Activated CD8-positive, alpha-beta memory T cell treated with anti-CD3 and anti-CD28 coated beads for 1 hour (primary cell): ENCODE measurements at places on chromosomes 6 and 20.

DNA sequence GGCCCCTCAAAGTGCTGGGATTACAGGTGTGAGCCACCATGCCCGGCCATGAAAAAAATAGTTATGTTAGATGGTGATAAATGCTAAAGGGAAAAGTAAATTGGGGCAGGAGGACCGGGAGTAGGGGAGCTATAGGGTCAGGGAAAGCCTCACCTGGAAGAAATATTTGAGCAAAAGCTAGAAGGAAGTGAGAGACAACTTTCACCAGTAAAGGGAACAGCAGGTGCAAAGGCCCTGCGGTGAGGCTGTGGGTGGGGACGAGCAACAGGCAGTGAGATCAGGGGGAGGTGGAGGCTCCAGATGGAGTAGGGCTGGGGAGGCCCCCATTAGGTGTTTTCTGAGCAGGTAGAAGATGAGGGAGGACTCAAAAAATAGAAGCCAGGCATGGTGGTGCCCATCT is 16.0 kb downstream of the BCAS4 start:
- DNase-seq: no peak

GRCh38 chr6:140809694-140810101 is 1323.0 kb upstream of the GJE1 start:
- DNase-seq: no peak

DNA sequence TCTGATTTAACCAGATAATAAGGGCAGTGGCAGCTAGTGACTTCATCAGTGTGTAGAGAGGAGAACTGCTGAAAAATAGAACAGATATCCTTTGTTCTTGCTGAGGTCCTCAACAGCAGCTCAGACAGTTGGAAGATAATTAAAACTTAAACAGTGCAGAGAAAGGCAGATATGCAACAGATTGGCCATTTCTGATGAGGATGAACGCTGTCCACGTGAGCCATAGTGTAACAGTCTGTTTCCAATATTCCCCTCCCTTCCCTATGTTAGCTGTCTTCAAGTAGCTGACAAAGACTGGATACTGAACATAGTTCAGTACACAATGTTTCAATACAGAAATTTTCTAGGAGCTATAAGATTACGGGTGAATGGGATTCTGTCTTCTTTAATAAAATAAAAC is 291.4 kb downstream of the BTBD9 start:
- no peak for DNase-seq

DNA sequence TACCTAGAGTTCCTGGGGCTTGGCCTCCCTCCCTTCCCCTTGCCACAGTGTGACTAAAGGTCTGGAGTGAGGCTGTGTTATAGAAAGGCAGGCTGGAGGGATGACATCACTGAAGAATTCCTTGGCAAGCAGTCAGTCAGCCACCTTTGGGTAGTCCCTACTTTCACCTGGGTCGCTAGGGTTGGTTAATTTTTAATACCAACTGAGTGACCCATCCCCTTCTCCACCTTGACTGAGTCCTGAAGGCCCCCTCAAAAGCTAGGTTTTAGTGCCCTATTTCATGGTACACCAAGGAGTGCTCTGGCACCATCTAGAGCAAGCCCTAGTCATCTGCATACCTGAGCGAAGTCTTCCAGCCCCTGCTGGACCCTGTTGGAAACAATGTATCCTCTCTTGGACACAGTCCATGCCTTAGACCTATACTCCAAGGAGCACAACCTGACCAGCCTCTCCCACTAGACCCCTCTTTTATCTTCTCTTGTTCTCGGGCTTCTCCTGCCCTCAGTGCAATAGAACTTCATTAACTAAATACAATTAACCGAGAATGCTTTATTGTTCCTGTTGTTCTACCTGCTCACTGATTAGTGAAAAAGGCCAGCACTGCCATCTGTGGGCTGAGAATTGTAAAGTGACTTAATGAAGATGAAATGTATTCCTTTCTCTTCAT is 44.6 kb downstream of the RIN2 start:
- no peak for DNase-seq

GRCh38 chr6:5997420-5997987 is 9.2 kb downstream of the NRN1 start:
- DNase-seq: no peak

GRCh38 chr6:4078691-4079471 is at the start of gene FAM217A:
Gene FAM217A, minus strand, starts transcription at chr6:4079137. Its CDS starts 1,723 bp downstream, at chr6:4077414.
- DNase-seq: no peak

DNA sequence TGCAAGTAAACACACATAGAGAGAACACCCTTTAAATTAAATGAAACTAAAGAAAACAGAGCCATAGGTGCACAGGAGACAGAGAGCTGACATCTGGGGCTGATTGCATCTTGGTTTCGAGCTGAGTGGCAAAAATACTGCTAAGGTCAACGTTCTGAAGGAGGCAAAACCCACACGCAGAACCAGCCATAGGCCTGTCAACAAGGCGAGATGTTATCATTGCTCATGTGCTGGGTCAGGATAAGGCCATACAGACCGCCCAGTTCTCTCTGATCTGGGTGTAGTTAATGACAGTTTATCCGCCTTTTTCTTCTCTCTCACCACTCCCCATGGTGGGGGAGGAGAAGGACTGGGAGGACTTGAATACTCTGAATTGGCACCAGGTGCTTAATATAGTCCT is 4.5 kb upstream of the FAM110A start:
- no peak for DNase-seq

- peak; percentile 43 for DNase-seq
Observed at GRCh38 chr6:7106752-7107577, 796 bp upstream of the RREB1 start.

- DNase-seq: no peak
Observed at GRCh38 chr6:157432892-157433265, 51.9 kb downstream of the ZDHHC14 start.

GRCh38 chr20:50904067-50904570 is 27.1 kb downstream of the ADNP start:
- no peak for DNase-seq

DNA sequence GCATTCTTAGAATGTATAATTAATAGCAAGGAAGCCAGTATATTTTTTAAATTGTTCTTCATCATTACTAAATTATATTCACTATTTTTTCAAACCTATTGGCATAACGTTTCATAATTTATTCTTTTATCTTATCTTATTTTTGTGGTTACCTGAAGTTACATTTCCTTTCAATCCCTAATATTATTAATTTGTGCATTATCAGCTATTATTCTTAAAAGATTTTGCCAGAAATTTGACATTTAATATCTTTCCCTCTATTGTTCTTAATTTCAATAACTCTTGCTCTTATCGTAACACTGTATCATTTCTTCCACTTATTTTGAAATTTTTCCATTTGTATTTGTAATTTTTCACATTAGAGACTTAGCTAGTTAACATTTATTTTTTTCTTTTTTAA is 18.4 kb downstream of the OR14J1 start:
- no peak for DNase-seq

- no peak for DNase-seq
Observed at GRCh38 chr6:108113557-108114519, 39.3 kb upstream of the OSTM1 start.

DNA sequence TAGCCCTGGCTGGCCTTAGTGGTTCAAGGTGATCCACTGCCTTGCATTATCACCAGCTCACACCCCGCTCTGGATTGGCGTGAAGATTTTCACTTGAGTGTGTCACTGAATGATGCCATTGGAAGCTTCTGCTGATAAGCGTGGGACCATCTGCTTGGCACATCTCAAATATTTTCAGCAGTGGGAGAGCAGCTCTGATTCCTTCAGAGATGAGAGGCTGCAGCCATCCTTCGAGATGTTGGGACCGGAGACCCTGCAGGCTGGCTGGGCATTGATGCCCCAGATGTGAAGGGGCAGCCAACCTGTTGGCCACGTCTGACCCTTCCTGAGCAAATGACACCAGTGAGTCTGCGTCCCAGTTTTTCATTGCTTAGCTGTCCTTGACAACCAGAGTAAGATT is at the start of gene MAS1:
Gene MAS1 (plus strand): TSS at position 197 of the 400 bp plus-strand sequence. CDS start 15,968 bp downstream, outside the sequence.
- DNase-seq: no peak

GRCh38 chr6:89110284-89110683 is 7.6 kb downstream of the SRSF12 start:
- DNase-seq: no peak

GRCh38 chr6:14092316-14092715 is 25.3 kb upstream of the CD83 start:
- DNase-seq: no peak

- no peak for DNase-seq
Observed at GRCh38 chr6:149862922-149863697, 1.0 kb downstream of the LRP11 start.

GRCh38 chr20:43186312-43186711 is 3.4 kb downstream of the PTPRT start:
- no peak for DNase-seq

- no peak for DNase-seq
Observed at GRCh38 chr20:37538003-37538402, 10.3 kb upstream of the BLCAP start.

- no peak for DNase-seq
Observed at GRCh38 chr6:151167034-151167433, 72.7 kb upstream of the AKAP12 start.
